Epithelial cell of umbilical artery (primary cell): ENCODE measurements at places on chromosomes 11 and 22. TPM values are rescaled to one million over a fixed set of nuclear protein-coding genes. Genes with fewer than 3 reads are reported as not detected.

BTG4 gene
- total RNA-seq = not detected in 2 replicates

FOLR1 gene
- not detected in 2 replicates for total RNA-seq

CRYBB3 gene
- total RNA-seq = 0.32 TPM in 1 of 2 replicates, not detected in the other

MRGPRX3 gene
- total RNA-seq = not detected in 2 replicates

ARAP1 gene
- total RNA-seq = 44.2 and 70.5 TPM in 2 replicates

NCAM1 gene
- total RNA-seq = not detected in 2 replicates

FZD4 gene
- 138 and 157 TPM in 2 replicates for total RNA-seq

OR8G1 gene
- not detected in 2 replicates for total RNA-seq

PSMC3 gene
- 229 and 249 TPM in 2 replicates for total RNA-seq

KREMEN1 gene
- 0.30 and 0.32 TPM in 2 replicates for total RNA-seq

DKK3 gene
- total RNA-seq = 223 and 521 TPM in 2 replicates

APOA4 gene
- not detected in 2 replicates for total RNA-seq

PYGM gene
- total RNA-seq = under 0.01 and 0.46 TPM in 2 replicates

ANO5 gene
- 4.9 and 6.2 TPM in 2 replicates for total RNA-seq

OR8D4 gene
- under 0.01 TPM in 1 of 2 replicates, not detected in the other for total RNA-seq

RRAS2 gene
- 99.1 and 178 TPM in 2 replicates for total RNA-seq

SYT9 gene
- total RNA-seq = 0.15 and 0.97 TPM in 2 replicates

HEPN1 gene
- total RNA-seq = 0.46 TPM in 1 of 2 replicates, not detected in the other

SLC22A12 gene
- total RNA-seq = not detected in 2 replicates

TANGO2 gene
- total RNA-seq = 43.2 and 54.6 TPM in 2 replicates

ATP6V1E1 gene
- total RNA-seq = 110 and 133 TPM in 2 replicates

APOL3 gene
- total RNA-seq = 29.6 and 104 TPM in 2 replicates

RFPL2 gene
- total RNA-seq = 0.32 TPM in 1 of 2 replicates, not detected in the other

GPR83 gene
- total RNA-seq = not detected in 2 replicates

MOV10L1 gene
- 14.9 and 15.2 TPM in 2 replicates for total RNA-seq

CBLIF gene
- not detected in 2 replicates for total RNA-seq

P4HA3 gene
- total RNA-seq = 9.9 and 17.5 TPM in 2 replicates

PGA3 gene
- total RNA-seq = not detected in 2 replicates

DCHS1 gene
- 29.0 and 30.2 TPM in 2 replicates for total RNA-seq

RIBC2 gene
- total RNA-seq = 0.32 and 1.4 TPM in 2 replicates

CPSF7 gene
- total RNA-seq = 8.4 and 13.1 TPM in 2 replicates

LRRC74B gene
- total RNA-seq = not detected in 2 replicates

BDNF gene
- total RNA-seq = 2.6 and 8.5 TPM in 2 replicates

DNAJB13 gene
- not detected in 2 replicates for total RNA-seq

MISFA gene
- total RNA-seq = 0.65 and 2.7 TPM in 2 replicates

ACR gene
- not detected in 2 replicates for total RNA-seq

MFNG gene
- 84.5 and 132 TPM in 2 replicates for total RNA-seq

OR52H1 gene
- total RNA-seq = not detected in 2 replicates

SHANK3 gene
- total RNA-seq = 11.4 and 11.7 TPM in 2 replicates

SCGB2A2 gene
- not detected in 2 replicates for total RNA-seq

SLC25A18 gene
- total RNA-seq = not detected in 2 replicates

INPP5J gene
- total RNA-seq = under 0.01 and 0.30 TPM in 2 replicates

OR2AG2 gene
- under 0.01 and 0.15 TPM in 2 replicates for total RNA-seq

PARVG gene
- 0.15 and 0.32 TPM in 2 replicates for total RNA-seq
